ENCODE measurements at places on chromosomes 4 and X. TPM values are rescaled to one million over a fixed set of nuclear protein-coding genes. Genes with fewer than 3 reads are reported as not detected.

DNA sequence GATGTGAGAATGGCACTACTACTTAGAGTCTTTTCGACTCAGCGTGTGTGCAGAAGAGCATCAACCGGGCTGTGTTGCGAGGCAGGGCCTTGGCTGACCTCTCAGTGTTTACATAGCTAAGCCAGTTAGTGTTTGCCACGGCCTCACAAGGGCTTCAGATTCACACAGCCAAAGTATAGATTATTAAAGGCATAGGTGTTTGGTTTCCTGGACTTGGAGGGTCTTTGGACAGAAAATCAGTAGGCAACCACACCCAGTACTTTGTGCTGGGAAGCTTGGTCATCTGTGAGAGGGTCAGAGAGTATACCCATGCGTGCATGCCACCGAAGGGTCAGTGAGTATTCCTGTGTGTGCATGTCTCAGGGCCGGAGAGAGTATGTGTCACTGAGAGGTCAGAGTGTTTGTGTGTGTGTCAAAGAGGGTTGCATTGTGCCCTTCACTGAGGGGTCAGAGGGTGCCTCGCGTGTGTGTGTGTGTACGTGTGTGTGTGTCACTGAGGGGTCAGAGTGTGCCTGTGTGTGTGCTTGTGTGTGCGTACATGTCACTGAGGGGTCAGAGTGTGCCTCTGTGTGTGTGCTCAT is 69.7 kb upstream of the MSANTD1 start:
- H3K27ac ChIP-seq = no peak overlapping the region
- H3K27me3 ChIP-seq = no peaks in the 10 kb centered on the region
- peaks cover 40% of the 10 kb centered on the region for H3K36me3 ChIP-seq
- no peak overlapping the region for H3K4me3 ChIP-seq

- H3K4me1 ChIP-seq = peaks cover 20% of the 10 kb centered on the region
- no peak for DNase-seq
- H3K4me3 ChIP-seq = no peak overlapping the region
- peaks cover 11% of the 10 kb centered on the region for H3K36me3 ChIP-seq
- H3K27me3 ChIP-seq = no peaks in the 10 kb centered on the region
These were observed 39.1 kb downstream of the CLOCK start for GRCh38 chr4:55507612-55508011.

TRIM75 gene
- not detected for total RNA-seq

- no peak for DNase-seq
- no peak overlapping the region for H3K27ac ChIP-seq
These were observed 172.8 kb downstream of the SCFD2 start for GRCh38 chr4:53193111-53193510.

- peak overlapping the region; percentile 92 for H3K4me3 ChIP-seq
- H3K4me1 ChIP-seq = peaks cover 33% of the 10 kb centered on the region
- H3K36me3 ChIP-seq = peaks cover 65% of the 10 kb centered on the region
- DNase-seq = no peak
These were observed 531 bp downstream of the ZNF141 start for GRCh38 chr4:337932-338758.

GRCh38 chr4:73885574-73886267 is 16.5 kb downstream of the CXCL1 start:
- H3K4me1 ChIP-seq = peaks cover 5% of the 10 kb centered on the region
- no peaks in the 10 kb centered on the region for H3K36me3 ChIP-seq
- H3K27ac ChIP-seq = no peak overlapping the region
- no peak for DNase-seq
- H3K4me3 ChIP-seq = no peak overlapping the region
- H3K27me3 ChIP-seq = peaks cover 3% of the 10 kb centered on the region

RNF150 gene
- not detected for total RNA-seq

TLL1 gene
- total RNA-seq = not detected

GRCh38 chr4:2944091-2944482 is 19.1 kb downstream of the NOP14 start:
- no peak overlapping the region for H3K4me3 ChIP-seq
- H3K27ac ChIP-seq = no peak overlapping the region
- no peaks in the 10 kb centered on the region for H3K27me3 ChIP-seq
- peaks cover 8% of the 10 kb centered on the region for H3K4me1 ChIP-seq
- peaks cover 63% of the 10 kb centered on the region for H3K36me3 ChIP-seq

DNA sequence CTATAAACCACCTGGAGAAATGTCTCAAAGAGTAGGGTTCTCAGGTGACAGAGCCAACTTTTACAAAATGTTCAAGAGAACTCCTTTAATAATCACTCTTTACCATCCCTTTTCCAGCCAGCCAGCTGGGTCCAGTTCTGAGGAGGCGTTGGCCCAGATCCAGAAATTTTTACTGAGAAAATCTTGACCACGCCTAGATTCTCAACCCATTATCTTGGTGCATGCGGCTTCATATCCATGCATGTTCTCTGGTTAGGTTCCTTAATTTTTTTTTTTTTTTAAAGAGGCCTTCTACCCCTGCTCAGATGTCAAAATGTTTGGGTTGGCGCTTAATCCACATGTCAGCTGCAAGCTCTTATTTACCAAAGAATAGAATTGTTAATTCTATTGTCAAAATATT is 12.0 kb upstream of the MAP7D2 start:
- peaks cover 14% of the 10 kb centered on the region for H3K36me3 ChIP-seq
- H3K27me3 ChIP-seq = no peaks in the 10 kb centered on the region
- DNase-seq = no peak
- peaks cover 2% of the 10 kb centered on the region for H3K4me1 ChIP-seq

DNA sequence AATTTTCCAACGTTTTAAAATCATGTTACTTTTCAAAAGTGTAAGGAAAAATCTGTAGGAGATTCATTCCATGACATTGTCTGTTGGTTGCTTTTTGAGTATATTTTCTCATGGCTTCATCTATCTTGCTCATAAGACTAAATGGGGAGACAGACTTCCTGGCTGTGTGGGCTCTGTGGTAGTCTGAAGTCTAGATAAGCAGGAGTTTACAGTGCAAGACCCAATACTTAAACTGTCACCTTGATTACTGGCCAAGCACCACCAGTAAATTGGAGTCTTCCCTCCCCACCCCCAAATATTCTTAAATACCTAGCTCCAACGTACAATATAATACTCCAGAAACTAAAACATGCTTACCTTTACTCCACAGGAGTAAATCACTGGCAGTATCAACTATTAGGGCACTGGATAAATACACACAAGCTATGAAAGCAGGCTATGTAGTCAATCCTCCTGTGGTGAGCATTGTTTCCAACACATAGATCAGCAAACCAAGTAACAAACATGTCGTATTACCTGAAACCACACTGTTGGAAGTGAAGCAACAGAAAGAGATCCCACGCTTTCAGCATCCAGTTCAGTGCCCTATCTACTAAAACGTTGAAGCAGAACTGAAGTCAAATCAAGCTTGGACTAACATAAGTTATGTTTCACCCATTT is 6.2 kb downstream of the HNRNPD start:
- H3K4me3 ChIP-seq = peak overlapping the region; percentile 20
- no peak for DNase-seq
- peaks cover 76% of the 10 kb centered on the region for H3K4me1 ChIP-seq
- H3K27me3 ChIP-seq = no peaks in the 10 kb centered on the region

DNA sequence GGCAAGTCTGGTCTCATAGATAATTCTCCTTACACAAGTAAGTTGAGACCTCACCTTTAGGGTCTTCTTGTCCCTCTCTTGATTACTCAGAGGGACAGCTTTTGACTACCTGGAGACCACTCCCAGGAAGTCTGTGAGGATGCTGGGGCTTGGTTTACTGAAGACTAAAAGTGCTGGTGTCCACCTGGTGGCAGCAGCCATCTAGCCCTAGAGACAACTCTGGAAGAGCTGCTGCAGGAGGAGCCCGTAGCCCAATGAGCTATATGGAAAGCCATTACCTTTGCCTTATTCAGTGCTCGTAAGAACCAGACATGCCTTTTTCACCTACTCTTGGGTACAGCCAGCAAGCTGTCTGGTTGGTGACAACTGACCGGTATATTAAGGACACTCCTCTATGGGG is 7.3 kb downstream of the FGFBP2 start:
- peaks cover 7% of the 10 kb centered on the region for H3K4me1 ChIP-seq
- DNase-seq = no peak
- no peak overlapping the region for H3K27ac ChIP-seq
- H3K4me3 ChIP-seq = no peak overlapping the region
- H3K36me3 ChIP-seq = peaks cover 2% of the 10 kb centered on the region
- H3K27me3 ChIP-seq = peaks cover 7% of the 10 kb centered on the region

DNA sequence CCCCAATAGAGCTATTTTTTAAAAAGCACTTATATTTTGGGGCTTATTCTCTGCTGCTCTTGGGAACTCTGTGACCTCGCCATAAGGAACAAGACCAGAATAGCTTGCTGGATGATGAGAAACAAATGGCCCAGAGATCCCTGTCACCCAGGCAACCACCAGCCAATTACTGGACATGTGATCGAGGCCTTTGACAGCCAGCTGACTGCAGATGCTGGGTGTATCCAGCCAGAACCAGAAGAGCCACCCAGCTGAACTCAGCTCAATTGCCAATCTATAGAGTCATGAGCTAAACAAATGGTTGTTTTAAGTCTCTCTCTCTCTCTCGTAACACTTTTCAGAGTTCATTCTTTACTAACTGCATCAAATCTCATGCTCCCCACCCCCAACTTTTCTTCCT is 24.4 kb upstream of the CITED1 start:
- no peak overlapping the region for H3K4me3 ChIP-seq
- H3K36me3 ChIP-seq = peaks cover 8% of the 10 kb centered on the region
- peaks cover 2% of the 10 kb centered on the region for H3K4me1 ChIP-seq
- H3K27ac ChIP-seq = no peak overlapping the region
- DNase-seq = no peak
- H3K27me3 ChIP-seq = no peaks in the 10 kb centered on the region

- no peaks in the 10 kb centered on the region for H3K27me3 ChIP-seq
- peaks cover 9% of the 10 kb centered on the region for H3K4me1 ChIP-seq
- DNase-seq = no peak
- H3K27ac ChIP-seq = no peak overlapping the region
- peaks cover 11% of the 10 kb centered on the region for H3K36me3 ChIP-seq
- no peak overlapping the region for H3K4me3 ChIP-seq
These were observed 29.9 kb upstream of the STS start for GRCh38 chrX:7117587-7117986.

DNA sequence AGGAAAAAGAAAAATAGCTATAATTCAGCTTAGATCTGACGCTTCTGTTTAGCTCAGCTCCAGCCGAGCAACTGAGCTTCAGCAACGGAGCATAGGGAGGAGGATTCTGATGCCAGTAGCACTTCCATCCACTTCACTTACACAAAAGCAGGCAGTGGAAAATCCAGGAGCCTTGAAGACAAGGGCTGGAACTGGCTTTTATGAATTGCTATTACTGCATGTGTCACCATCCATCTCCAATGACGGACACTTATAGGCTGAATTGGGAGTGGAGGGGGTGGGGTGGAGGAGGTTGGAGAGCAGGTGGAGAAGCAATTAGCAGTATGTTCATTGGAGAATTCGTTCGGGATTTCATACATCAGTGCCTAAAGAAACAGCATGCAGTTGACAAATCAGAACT is 15.6 kb downstream of the ENOX2 start:
- H3K27me3 ChIP-seq = no peaks in the 10 kb centered on the region
- H3K4me1 ChIP-seq = peaks cover 3% of the 10 kb centered on the region
- H3K36me3 ChIP-seq = no peaks in the 10 kb centered on the region
- no peak for DNase-seq

- peak; percentile 45 for DNase-seq
- H3K36me3 ChIP-seq = no peaks in the 10 kb centered on the region
- no peak overlapping the region for H3K27ac ChIP-seq
- H3K4me3 ChIP-seq = peak overlapping the region; percentile 3
- peaks cover 7% of the 10 kb centered on the region for H3K4me1 ChIP-seq
- no peaks in the 10 kb centered on the region for H3K27me3 ChIP-seq
These were observed 41.3 kb upstream of the GPC3 start for GRCh38 chrX:134026565-134027311.

DNA sequence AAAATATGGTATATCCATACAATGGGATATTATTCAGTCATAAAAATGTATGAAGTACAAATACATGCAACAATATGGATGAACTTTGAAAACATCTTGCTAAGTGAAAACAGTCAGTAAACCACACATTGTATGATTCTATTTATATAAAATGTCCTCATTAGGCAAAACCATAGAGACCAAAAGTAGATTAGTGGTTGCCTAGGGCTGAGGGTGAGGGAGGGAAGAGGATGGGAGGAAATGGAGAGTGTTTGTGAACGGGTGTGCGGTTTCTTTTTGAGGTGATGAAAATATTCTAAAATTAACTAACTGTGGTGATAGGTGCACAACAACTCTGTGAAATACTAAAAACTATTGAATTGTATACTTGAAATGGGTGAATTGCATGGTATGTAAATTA is 29.6 kb downstream of the TEX11 start:
- no peak overlapping the region for H3K27ac ChIP-seq
- peaks cover 2% of the 10 kb centered on the region for H3K27me3 ChIP-seq
- H3K36me3 ChIP-seq = no peaks in the 10 kb centered on the region
- peak; percentile 15 for DNase-seq

DNA sequence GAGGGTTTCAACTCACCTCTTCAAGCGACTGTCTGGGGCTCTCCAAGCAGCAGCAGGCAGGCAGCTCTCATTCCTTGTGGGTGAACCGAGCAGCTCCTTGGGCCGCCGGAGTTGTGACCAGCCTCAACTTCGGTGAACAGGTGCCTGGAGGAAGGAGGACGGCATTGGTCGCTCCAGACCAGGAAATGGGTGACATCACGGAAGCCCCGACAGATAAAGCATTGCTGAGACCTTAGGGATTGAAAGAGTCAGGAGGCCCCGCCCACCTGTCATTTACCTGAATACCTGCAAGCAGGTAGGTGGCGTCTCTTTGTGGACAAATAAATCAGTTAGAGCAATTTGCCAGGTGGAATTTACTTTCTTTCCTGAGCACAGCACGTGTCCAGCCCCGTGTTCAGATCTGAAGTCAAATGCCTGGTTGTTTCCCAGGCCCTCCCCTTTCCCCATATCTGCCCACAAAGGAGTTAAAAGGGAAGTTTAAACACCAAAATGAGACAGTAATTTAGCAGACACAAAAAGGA is at the start of gene LNX1:
Gene LNX1, minus strand, starts transcription at position 115 of the 521 bp plus-strand sequence. CDS start 17,484 bp downstream, outside the sequence.
- H3K36me3 ChIP-seq = no peaks in the 10 kb centered on the region
- no peak within 1 kb of the TSS for H3K4me3 ChIP-seq
- no peak for DNase-seq
- H3K27ac ChIP-seq = no peak within 1 kb of the TSS
- peaks cover 4% of the 10 kb centered on the region for H3K4me1 ChIP-seq

JADE3 gene
- 0.96 TPM for total RNA-seq

- no peaks in the 10 kb centered on the region for H3K4me1 ChIP-seq
- no peak for DNase-seq
- no peaks in the 10 kb centered on the region for H3K36me3 ChIP-seq
These were observed 187.0 kb downstream of the AASDH start for GRCh38 chr4:56200275-56200674.

ATP2B3 gene
- total RNA-seq = 0.05 TPM

- peaks cover 56% of the 10 kb centered on the region for H3K4me1 ChIP-seq
- peaks cover 6% of the 10 kb centered on the region for H3K36me3 ChIP-seq
- H3K27me3 ChIP-seq = no peaks in the 10 kb centered on the region
- H3K4me3 ChIP-seq = peak overlapping the region; percentile 60
- DNase-seq = no peak
These were observed 14.4 kb downstream of the BCOR start for GRCh38 chrX:40083120-40083978.

Measured in activated CD4-positive, alpha-beta T cell treated with anti-CD3 and anti-CD28 coated beads, Interleukin-2, amount 10 ng/mL, durations not matched to agents 7 days and 5 days (primary cell).